ENCODE measurements at places on chromosomes 12 and 14. TPM values are rescaled to one million over a fixed set of nuclear protein-coding genes. Genes with fewer than 3 reads are reported as not detected.
A peak's percentile ranks its signal among the peaks of the same experiment; 100 is the strongest.

DNA sequence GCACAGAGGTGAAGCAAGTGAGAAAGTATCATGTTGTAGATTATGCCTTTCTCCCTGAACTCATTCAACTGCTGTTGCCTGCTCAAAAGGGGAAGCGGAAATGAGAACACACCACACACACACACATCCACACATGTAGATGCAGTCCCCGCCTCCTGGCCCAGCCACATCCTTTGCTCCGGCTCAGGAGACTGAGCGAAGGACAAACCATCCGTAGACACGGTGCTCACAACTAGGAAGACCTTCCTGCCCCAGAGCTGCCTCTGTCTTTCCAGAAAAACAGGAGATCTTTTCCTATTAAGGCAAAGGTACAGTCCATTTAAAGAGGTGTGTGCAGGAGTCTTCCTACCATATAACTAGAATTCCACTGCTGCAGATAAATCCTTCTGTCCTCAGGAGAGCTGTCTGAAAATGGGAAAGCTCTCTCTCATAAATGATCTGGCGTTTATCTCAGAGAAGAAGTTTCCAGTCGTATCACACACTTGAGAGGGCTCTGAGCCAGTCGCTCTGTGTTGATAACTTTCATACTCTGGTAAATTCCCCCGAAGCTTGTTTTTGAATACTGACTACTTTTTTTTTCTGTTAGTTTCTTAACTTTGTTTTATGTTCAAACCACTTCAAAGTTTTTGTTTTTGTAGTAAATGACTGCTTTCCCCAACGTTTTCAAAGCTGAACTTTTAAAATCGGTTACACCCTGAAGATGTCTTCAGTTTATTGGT is at the start of gene TESPA1:
Gene TESPA1 (minus strand): TSS at position 105 of the 719 bp plus-strand sequence. CDS start 10,200 bp downstream, outside the sequence.
- peaks cover 59% of the 10 kb centered on the region for H3K36me3 ChIP-seq
- peaks cover 59% of the 10 kb centered on the region for H3K4me1 ChIP-seq
- no peaks in the 10 kb centered on the region for H3K27me3 ChIP-seq
- H3K27ac ChIP-seq, result peak within 1 kb of the TSS; percentile 89
- H3K4me3 ChIP-seq, result peak within 1 kb of the TSS; percentile 92

GRCh38 chr12:106049105-106049504 is 89.6 kb downstream of the NUAK1 start:
- H3K27me3 ChIP-seq, result peaks cover 33% of the 10 kb centered on the region
- H3K36me3 ChIP-seq, result no peaks in the 10 kb centered on the region
- no peak for DNase-seq
- H3K4me1 ChIP-seq, result no peaks in the 10 kb centered on the region
- H3K27ac ChIP-seq, result no peak overlapping the region

DNA sequence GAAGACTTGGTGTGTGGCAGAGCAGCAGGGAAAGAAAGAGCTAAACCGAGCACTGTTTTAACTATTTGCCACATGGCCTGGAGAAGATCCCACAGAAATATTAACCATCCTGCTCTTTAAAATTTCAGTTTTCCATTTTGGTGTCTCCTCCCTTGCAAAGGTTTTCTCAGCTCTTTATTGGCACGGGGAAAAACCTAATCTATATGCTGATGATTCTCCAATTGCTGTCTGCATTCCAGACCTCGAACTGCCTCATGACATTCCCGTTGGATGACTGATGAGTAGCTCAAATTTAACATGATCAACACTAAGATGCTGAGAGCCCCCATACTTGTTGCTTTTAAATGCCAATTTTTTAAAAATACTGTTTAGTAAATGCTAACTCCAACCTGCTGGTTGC is 115.0 kb downstream of the EMP1 start:
- no peak overlapping the region for H3K27ac ChIP-seq
- no peaks in the 10 kb centered on the region for H3K4me1 ChIP-seq
- H3K36me3 ChIP-seq, result no peaks in the 10 kb centered on the region
- H3K27me3 ChIP-seq, result peaks cover 6% of the 10 kb centered on the region
- no peak for DNase-seq
- no peak overlapping the region for H3K4me3 ChIP-seq

GRCh38 chr12:1471224-1471623 is 123.2 kb downstream of the FBXL14 start:
- DNase-seq, result no peak
- no peaks in the 10 kb centered on the region for H3K36me3 ChIP-seq
- no peaks in the 10 kb centered on the region for H3K27me3 ChIP-seq
- H3K4me3 ChIP-seq, result no peak overlapping the region
- H3K4me1 ChIP-seq, result peaks cover 7% of the 10 kb centered on the region

DNA sequence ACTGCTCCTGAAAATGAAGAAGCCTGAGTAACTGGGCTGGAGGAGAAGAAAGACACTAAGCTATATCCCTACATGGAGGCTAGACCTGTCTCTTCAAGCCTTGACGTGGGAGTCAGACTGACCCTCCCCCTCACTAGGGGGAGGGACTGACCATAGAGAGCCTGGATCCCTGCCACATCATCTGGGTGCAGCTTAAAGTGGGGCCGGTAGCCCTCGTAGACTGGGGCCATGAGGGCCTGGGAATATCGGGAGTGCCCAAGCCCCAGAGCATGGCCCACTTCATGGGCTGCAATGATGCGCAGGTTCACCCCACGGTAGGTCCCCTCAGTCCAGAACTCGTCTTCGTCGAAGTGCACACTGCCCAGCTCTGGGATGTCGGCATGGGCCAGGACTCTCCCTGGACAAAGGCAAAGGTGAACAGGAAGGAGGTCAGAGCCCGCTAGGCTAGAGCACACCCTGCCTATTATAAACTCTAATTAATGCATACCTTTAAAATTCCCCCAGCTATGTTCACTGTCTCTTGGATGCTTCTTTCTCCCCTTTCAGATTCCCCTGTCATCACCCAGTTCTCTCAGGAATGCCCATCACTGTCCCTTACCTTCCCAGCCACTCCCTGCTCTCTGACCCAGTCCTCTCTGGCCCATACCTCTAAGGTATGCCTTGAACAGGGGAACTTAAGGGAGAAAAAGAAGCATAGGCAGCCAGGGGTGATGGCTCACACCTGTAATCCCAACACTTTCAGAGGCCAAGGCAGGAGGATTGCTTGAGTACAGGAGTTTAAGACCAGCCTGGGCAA is 3.2 kb downstream of the MMP19 start:
- no peaks in the 10 kb centered on the region for H3K27me3 ChIP-seq
- no peak overlapping the region for H3K27ac ChIP-seq
- no peak overlapping the region for H3K4me3 ChIP-seq
- no peak for DNase-seq
- no peaks in the 10 kb centered on the region for H3K4me1 ChIP-seq

- no peak overlapping the region for H3K27ac ChIP-seq
- peaks cover 20% of the 10 kb centered on the region for H3K4me1 ChIP-seq
- no peak overlapping the region for H3K4me3 ChIP-seq
- no peak for DNase-seq
Measured at GRCh38 chr14:68506021-68506644, 286.7 kb downstream of the ZFP36L1 start.

DNA sequence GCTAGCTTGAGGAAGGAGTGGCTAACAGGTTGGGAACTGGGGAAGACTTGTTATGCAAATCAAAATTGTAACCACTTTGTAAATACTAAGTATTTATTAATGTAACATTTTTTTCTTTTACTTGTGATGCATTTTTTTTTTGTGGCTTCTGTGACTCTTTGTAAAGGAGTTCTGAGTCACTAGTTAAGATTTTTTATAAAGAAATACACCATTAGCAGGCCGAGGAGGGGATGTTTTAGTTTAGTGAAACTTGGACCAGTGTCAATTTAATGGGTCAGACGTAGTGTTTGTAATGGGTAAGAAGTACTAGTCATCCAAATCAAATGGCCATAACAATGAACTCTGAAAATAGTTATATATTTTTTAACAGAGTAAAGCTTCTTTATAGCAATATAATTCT is 43.1 kb downstream of the AKAP6 start:
- no peak overlapping the region for H3K27ac ChIP-seq
- no peaks in the 10 kb centered on the region for H3K36me3 ChIP-seq
- H3K27me3 ChIP-seq, result peaks cover 2% of the 10 kb centered on the region

- DNase-seq, result no peak
- no peak overlapping the region for H3K27ac ChIP-seq
- H3K36me3 ChIP-seq, result no peaks in the 10 kb centered on the region
- no peak overlapping the region for H3K4me3 ChIP-seq
Measured at GRCh38 chr14:24741871-24742270, 107.9 kb upstream of the GZMB start.

GRCh38 chr12:104410786-104411185 is 46.0 kb upstream of the CHST11 start:
- no peak overlapping the region for H3K4me3 ChIP-seq
- peaks cover 4% of the 10 kb centered on the region for H3K27me3 ChIP-seq
- peaks cover 10% of the 10 kb centered on the region for H3K4me1 ChIP-seq
- no peak overlapping the region for H3K27ac ChIP-seq

Gene FAM222A
- total RNA-seq, result 1.4 TPM

DNA sequence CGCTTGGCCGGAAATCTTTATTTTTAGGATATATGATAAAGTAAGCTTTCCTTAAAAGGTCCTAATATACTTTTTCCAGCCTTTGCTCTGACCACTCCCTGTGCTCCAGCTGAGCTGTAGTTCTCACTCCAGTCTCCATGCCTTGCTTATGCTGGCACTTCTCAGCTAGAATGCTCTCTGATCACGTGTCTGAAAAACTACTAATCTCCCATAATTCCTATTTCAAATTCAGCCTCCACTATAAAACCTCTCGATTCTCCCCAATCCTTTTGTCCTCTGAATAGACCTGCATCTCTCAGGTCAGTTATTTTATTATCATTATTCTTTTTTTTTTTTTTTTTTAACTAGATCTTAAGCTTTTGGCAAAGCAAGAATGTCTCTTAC is 3.7 kb downstream of the BIN2 start:
- H3K4me1 ChIP-seq, result peaks cover 60% of the 10 kb centered on the region
- H3K27ac ChIP-seq, result peak overlapping the region; percentile 58
- H3K4me3 ChIP-seq, result peak overlapping the region; percentile 31
- DNase-seq, result no peak
- H3K27me3 ChIP-seq, result no peaks in the 10 kb centered on the region
- peaks cover 47% of the 10 kb centered on the region for H3K36me3 ChIP-seq

DNA sequence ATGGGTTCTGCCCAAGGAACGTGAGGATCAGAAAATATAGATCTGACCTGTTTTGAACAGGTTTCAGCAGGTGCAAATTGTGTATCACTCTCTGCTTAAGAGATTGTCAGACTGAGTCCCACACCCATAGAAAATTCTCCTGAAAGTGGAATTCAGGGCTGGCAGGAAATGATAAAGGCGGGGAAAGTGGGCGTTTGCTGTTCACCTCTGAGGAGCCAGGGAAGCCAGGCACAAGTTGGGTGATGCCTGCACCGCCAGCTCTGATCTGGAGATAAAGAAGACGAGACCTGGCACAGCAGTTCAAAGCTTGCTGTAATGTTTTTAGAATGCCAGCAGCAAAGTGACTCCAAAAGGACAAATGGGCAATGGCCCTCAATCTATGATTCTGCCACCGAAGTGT is 356.5 kb upstream of the SOX5 start:
- H3K36me3 ChIP-seq, result no peaks in the 10 kb centered on the region
- no peak overlapping the region for H3K27ac ChIP-seq
- H3K27me3 ChIP-seq, result no peaks in the 10 kb centered on the region
- H3K4me3 ChIP-seq, result no peak overlapping the region
- H3K4me1 ChIP-seq, result no peaks in the 10 kb centered on the region

DNA sequence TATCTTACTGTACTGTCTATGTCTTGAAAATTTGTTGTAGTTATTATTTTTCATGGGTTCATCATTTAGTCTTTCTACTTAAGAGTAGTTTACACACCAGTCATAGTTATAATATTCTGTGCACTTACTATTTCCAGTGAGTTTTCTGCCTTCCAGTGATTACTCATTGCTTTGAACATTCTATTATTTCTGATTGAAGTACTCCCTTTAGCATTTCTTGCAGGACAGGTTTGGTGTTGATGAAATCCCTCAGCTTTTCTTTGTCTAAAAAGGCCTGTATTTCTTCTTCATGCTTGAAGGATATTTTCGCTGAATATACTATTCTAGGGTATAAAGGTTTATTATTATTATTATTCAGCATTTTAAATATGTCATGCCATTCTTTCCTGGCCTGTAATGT is 66.8 kb downstream of the TSPAN8 start:
- H3K4me3 ChIP-seq, result no peak overlapping the region
- H3K36me3 ChIP-seq, result no peaks in the 10 kb centered on the region
- no peaks in the 10 kb centered on the region for H3K4me1 ChIP-seq
- no peak overlapping the region for H3K27ac ChIP-seq
- no peaks in the 10 kb centered on the region for H3K27me3 ChIP-seq

GRCh38 chr14:104874571-104875411 is 9.7 kb downstream of the CEP170B start:
- H3K36me3 ChIP-seq, result no peaks in the 10 kb centered on the region
- H3K4me3 ChIP-seq, result no peak overlapping the region
- no peaks in the 10 kb centered on the region for H3K27me3 ChIP-seq
- no peaks in the 10 kb centered on the region for H3K4me1 ChIP-seq
- H3K27ac ChIP-seq, result no peak overlapping the region
- DNase-seq, result no peak

- no peaks in the 10 kb centered on the region for H3K27me3 ChIP-seq
- peaks cover 12% of the 10 kb centered on the region for H3K4me1 ChIP-seq
- no peaks in the 10 kb centered on the region for H3K36me3 ChIP-seq
- no peak overlapping the region for H3K4me3 ChIP-seq
Measured at GRCh38 chr14:77014004-77014604, 14.4 kb downstream of the IRF2BPL start.

- no peak overlapping the region for H3K4me3 ChIP-seq
- H3K4me1 ChIP-seq, result peaks cover 9% of the 10 kb centered on the region
- H3K27ac ChIP-seq, result no peak overlapping the region
Measured at GRCh38 chr14:75401361-75401760, 26.5 kb upstream of the JDP2 start.

Gene CLBA1
- 1.4 TPM for total RNA-seq

GRCh38 chr12:14910090-14910915 is 24.6 kb upstream of the MGP start:
- H3K4me3 ChIP-seq, result no peak overlapping the region
- no peak for DNase-seq
- H3K36me3 ChIP-seq, result peaks cover 68% of the 10 kb centered on the region
- peaks cover 24% of the 10 kb centered on the region for H3K4me1 ChIP-seq

DNA sequence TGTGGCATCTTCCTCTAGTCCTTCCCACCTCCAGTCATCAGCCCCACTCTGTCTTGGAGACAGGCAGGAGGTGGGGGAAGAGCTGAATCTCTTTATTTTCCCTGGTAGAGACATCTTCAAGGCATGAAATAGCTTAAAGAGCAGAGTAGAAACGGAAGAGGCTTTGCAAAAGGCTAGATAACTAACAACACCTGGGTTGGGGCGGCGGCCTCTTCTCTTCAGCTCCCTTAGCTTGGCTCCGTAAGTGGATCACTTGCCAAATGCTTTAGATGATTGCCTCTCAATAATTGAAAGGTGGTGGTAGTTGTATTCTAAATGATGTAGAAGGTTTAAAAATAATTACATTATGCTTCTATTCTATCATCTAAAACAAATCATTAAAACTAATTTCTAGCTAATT is 36.1 kb downstream of the SSPN start:
- DNase-seq, result no peak
- H3K36me3 ChIP-seq, result no peaks in the 10 kb centered on the region

- no peak for DNase-seq
- H3K4me1 ChIP-seq, result no peaks in the 10 kb centered on the region
- H3K27ac ChIP-seq, result no peak overlapping the region
- no peak overlapping the region for H3K4me3 ChIP-seq
- H3K36me3 ChIP-seq, result peaks cover 7% of the 10 kb centered on the region
- H3K27me3 ChIP-seq, result no peaks in the 10 kb centered on the region
Measured at GRCh38 chr12:59695379-59695778, 99.5 kb downstream of the SLC16A7 start.

All from activated T-helper 2 cell treated with anti-CD3 and anti-CD28 coated beads, Interferon-gamma antibody, Interleukin-2, Interleukin-4, amounts not matched to agents 10 μg/mL and 5 μg/mL and 100 μg/mL, durations not matched to agents 14 hours and 24 hours and 36 hours (primary cell).